ENCODE measurements at places on chromosomes 5 and 9. TPM values are rescaled to one million over a fixed set of nuclear protein-coding genes. Genes with fewer than 3 reads are reported as not detected.

Gene ANXA2R
- 3.7 TPM for total RNA-seq

Gene BRD9
- total RNA-seq, result 44.1 TPM

Gene TRAF2
- 43.3 TPM for total RNA-seq

Gene MAML1
- 17.7 TPM for total RNA-seq

Gene DOK3
- 2.7 TPM for total RNA-seq

Gene CYLC2
- not detected for total RNA-seq

Gene PFN3
- total RNA-seq, result not detected

Gene FLT4
- total RNA-seq, result 4.4 TPM

Gene LTC4S
- total RNA-seq, result not detected

Gene GSN
- total RNA-seq, result 90.9 TPM

Gene MSX2
- 4.6 TPM for total RNA-seq

Gene ECPAS
- total RNA-seq, result 41.0 TPM

Gene FGFR4
- 21.7 TPM for total RNA-seq

Gene F2RL1
- total RNA-seq, result 262 TPM

Gene TMEM215
- total RNA-seq, result not detected

Gene CNTFR
- total RNA-seq, result 0.17 TPM

Gene ZBTB26
- 2.0 TPM for total RNA-seq

Gene SEMA5A
- not detected for total RNA-seq

Gene ZMYND19
- total RNA-seq, result 56.9 TPM

Gene ACOT12
- total RNA-seq, result not detected

Gene CSF2
- total RNA-seq, result 0.38 TPM

Gene SIT1
- total RNA-seq, result not detected

Gene SLC6A3
- 0.97 TPM for total RNA-seq

Gene RPL37
- total RNA-seq, result 2,718 TPM

Gene KYAT1
- total RNA-seq, result 13.5 TPM

Gene ANKRD31
- total RNA-seq, result 0.05 TPM

Gene ELOVL7
- total RNA-seq, result 12.1 TPM

Gene ANKRD18B
- total RNA-seq, result 4.8 TPM

Gene SRA1
- 41.5 TPM for total RNA-seq

Gene GZMA
- total RNA-seq, result not detected

Data from A549 treated with Hydrocortisone at 1 μM for 4 hours (cell line).